ENCODE measurements at places on chromosomes 2 and 18.

DNA sequence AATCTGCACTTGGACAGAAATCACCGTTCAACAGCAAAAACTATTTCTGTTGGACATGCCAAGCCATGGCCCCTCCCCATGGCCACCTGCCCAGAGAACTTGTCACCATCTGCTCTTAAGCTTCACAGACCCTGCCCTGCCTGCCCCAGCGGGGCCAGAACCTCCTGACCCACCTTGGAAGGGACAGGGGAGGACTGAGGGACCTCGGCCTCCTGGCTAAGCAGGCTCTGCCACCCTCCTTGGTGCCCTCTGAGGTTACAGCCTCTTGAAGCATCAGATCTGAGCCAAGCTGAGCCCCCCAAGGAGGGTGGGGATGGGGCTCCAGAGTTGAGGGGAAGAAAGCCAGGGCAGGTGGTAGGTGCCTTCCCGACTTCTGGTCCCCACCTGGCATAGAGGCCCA, 6.5 kb downstream of the TEX261 start:
- no peak for DNase-seq

GRCh38 chr2:88967844-88968243, 276.4 kb downstream of the RPIA start:
- DNase-seq, result no peak

DNA sequence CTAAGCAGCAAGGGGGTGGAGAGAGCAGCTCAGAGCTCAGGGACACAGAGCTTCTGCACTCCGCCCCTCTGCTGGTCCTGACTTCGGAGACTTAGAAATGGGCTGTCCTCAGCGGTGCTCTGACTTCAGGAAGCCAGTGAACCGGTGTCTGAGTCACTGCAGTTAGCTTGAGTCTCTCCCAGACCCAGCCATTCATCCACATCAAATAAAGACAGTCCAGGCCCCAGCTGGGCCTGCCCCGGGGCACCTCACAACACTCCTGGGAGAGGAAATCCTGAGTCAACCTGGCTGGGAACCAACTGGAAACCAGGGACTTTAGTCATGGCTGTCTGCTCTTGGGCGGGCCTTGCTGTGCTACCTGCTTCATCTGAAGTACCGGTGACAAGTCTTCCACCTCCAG, 5.4 kb upstream of the ITGB6 start:
- no peak for DNase-seq

- no peak for DNase-seq
These were observed 306.7 kb upstream of the CCDC68 start for GRCh38 chr18:55265984-55266383.

DNA sequence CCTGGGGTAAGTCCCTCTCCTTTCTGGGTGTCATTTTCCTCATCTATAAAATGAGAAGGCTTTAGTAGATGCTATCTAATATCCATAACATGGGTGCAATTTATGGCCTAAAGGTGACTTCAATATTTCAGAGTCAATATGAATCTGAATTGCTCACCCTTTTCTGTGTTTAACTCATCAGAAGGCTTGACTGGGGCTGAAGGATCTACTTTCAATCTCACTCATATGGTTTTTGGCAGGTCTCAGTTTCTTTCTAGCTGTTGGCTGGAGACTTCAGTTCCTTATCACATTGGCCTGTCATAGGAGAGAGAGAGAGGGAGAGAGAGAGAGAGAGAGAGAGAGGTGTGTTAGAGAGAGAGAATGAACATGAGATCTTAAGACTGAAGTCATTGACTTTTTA, 343.7 kb upstream of the MEX3C start:
- no peak for DNase-seq

DNA sequence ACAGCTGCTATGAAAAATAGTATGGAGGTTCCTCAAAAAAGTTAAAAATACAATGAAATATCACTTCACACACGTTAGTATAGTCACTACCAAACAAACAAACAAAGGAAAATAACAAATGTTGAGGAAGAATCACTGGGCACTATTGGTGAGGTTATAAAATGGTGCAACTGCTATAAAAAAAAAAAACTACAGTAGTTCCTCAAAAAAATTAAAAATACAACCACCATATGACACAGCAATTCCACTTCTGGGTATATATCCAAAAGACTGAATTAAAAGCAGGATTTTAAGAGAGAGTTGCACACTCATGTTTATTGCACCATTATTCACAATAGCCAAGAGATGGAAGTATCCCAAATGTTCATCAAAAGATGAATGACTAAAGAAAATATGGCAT, 80.9 kb upstream of the POU3F3 start:
- no peak for DNase-seq

DNA sequence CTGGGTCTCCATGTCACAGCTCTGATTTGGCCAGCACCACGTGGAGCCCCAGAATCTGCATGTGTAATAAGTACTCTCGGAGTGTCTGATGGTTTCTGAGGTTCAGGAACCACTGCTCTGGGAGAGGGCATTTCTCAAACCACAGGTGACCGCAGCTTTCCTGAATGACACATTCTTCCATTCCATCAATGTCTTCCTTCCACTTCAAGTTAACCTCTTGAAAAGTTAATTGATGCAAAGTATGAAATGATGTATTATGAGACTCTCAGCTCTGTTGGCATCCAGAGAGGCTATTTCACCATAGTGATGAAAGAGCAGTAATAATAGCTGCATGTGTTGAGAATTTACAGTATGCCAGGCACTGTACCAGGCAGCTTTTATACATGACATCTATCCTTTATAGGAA, 61.3 kb upstream of the CRIM1 start:
- no peak for DNase-seq

DNA sequence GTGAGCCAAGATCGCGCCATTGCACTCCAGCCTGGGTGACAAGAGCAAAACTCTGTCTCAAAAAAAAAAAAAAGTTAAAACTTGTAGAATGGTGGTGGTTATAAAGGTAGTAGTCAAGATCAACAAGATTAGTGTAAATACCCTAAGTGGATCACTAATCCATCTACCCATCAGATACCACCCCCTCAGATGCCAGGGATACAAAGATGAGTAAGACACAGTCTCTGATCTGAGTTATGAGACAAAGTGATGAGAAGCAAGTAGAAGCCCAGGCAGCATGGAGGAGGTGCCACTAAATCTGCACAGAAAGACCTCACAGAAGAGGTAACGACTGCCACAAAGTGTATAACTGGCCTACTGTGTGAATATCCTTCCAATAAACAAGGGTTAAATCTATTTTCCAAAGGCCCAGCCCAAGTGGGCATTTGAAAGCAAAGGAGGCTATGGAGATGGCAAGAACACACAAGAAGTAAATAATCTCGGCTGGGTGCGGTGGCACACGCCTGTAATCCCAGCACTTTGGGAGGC, 20.2 kb downstream of the NFE2L2 start:
- DNase-seq, result no peak

DNA sequence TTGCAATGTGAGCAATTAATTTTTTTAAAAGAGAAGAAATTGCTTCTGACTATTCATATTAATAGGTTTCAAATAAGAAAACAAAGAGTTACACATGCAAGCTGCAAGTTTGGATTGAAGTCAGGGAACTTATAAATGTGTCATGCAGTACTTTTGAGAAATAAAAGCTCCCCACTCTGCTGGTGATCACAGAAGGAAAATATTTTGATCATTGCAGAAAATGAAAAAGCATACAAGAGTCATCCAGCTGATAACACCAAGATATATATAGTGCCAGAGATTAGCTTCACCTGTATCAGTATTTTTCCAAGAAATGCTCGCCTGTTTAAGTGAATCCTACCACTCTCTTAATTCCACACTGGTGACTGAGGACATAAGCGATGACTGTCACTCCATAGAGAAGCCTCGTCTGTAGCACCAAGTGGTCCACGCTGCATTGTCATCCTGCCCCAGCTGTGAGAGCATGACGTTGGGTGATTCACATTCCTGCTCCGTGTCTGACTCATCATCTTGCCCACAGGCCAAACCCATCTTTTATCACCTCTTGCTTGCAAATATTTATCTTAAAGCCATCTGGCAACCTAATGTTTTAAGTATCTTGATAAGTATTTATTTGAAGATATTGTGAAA, 178.0 kb downstream of the ASXL3 start:
- peak; percentile 64 for DNase-seq

DNA sequence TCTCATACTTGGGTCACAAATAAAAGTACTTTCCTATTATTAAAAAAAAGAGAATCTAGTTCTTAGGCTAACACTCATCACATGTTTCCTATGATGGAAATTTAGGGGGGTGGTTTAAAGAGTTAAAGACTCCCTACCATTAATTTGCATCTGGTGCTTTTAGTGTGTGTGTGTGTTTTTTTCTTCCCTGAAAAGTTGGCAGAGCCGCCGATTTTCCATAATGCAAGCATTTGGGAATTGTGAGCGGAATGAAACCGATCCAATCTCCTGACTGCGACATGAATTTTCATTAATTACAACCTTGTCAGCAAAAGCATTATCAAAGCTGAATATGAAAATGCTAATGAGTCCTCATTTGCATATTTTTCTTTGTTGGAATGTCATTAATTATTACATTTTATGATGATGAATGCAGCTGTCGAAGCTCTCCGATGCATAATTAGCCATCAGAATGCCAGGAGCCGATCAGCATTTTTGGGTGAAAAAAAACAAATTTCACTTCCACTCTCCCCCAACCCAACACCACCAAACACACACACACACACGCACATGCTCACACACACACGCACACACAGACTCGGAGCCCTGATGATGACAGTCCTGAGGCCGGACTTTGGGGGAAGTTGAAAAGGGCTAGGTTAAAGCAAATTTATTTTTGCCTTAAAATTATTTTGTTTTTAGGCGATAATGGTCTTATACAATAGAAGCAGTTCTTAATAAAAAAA, 165.4 kb downstream of the TCF4 start:
- no peak for DNase-seq

DNA sequence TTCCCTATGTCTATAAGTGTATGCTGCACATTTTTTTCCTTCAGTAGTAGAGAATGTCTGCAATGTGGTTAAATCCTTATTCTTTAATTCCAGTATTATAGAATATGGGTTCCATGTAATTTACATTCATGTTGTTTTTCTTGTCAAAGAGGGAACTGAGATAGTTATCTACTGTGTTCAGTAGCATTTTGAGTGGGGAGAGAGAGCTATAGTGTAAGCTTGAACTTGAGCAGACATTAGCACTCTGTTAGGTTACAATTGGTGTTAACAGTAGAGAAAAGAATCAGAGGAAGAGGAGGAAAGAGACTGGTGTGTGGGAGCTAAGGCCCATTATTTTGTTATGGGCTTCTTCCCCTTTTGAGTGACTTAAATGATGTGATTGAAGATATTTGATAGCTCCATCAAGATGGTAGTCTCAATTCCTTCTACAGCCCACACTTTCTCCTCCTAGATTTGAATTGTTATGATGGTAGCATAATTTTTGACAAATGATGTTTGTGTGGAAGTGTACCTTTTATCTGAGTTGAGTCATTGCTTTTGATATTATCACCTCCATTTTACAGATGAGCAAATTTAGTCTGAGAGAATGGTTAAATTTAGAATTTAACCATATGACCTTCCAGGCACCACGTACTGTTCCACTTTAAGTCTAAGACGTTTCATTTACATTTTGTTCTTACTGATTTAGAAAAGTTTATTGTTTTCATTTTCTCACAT, 71.3 kb downstream of the FMNL2 start:
- DNase-seq, result no peak

DNA sequence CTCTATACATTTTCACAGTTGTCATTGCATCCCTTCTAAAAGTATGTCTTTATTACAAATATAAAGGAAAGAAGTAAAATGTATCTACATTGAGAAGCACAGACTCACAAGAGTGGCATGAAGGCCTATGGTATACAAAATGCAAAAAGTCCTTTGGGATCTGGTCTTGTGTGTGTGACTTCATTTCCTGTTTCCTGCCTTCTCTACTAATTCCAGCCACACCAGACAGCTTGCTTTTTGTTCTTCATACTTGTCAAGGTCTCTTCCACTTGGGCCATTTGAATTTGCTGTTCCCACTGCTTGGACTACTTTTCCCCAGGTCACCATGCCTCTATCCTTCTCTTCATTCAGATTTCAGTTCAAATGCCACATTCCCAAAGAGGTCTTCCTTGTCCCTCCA, 6.7 kb upstream of the PNO1 start:
- DNase-seq, result no peak

GRCh38 chr2:175577368-175577970, 396.0 kb upstream of the ATP5MC3 start:
- no peak for DNase-seq

Measured in NCI-H510A (cell line).